Stimulated activated CD4-positive, alpha-beta T cell treated with anti-CD3 and anti-CD28 coated beads, Interleukin-2, amount 100 ng/mL, for 48 hours (primary cell): ENCODE measurements at places on chromosomes 6 and 20.
A peak's percentile ranks its signal among the peaks of the same experiment; 100 is the strongest.

GRCh38 chr6:153729189-153729588, 309.9 kb upstream of the OPRM1 start:
- no peak for DNase-seq

DNA sequence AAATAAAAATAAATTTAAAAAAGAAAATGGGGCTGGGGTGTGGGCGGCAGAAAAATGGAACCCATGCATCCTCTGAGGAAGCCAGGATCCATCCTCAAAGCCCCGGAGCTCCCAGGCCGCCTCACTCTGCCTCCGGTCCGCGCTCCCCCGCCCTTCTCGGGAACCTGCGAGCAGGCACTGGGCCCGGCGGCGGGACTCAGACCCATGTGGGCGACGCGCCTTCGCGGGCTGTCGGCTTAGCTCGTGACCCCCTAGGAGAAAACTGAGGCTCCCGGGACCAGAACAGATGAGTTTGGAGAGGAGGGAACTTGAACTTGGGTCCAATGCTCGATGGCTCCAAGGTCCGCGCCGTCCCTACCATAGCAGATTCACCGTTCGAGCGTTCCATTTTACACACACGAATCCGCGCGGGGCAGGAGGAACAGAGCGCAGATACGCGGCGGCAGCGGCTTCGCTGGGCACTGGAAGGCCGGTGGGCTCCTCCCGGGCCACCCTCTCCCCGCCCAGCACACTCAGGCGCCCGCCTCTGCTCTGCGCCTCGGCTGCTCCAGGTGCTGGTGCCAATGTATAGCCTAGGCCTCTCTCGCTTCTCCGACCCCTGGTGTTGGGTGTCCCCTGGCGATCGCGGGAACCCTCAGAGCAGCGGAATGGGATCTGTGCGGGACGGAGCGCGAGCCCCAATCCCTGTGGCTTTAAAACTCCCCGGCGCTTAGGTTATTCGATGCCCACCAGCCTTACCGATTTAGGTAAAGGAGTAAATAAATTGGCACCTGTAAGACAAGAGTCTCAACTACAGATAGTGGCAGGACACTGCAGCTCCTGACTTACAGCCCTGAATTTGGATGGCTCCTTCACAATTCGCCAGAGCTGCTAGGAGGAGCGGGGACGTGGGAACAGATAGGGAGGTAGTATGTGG, 39.2 kb downstream of the DPPA5 start:
- DNase-seq = no peak

- DNase-seq = no peak
Observed at GRCh38 chr6:35626401-35626800, 62.3 kb downstream of the FKBP5 start.

DNA sequence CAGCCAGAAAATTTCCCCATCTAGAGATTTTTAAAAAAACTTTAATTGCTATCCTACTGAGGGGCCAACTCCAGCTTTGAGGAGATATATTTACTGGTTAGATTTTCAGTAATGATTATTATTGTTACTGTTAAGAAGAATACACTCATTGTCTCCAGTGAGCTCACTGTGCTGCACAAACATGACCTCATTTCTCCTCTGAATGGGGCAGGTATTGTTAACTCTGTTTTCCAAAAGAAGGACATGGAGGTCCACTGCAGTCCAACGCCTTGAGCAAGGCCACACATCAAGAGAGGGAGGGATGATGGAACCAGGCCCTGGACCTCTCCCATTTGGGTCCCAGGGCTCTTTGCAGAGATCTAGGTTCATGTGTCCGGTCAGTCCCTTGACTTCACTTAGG, 13.9 kb upstream of the SCUBE3 start:
- no peak for DNase-seq

DNA sequence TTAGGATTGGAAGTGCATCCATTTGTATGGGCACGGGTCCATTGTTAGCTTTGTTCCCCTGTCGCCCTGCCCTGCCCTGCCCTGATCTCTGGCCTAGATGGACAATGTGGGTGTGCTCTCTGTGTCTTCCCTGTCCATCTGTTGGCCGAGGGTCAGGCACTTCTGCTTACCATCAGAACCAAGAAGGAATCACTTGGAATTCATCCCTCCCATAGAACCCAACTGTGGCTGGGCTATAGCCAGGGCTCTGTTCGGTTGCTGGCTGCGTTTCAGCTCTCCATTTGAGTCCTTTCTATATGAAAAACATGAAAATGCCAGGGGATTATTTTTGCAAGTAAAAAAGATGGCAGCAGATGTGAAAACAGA, 26.6 kb upstream of the TULP4 start:
- DNase-seq = no peak

DNA sequence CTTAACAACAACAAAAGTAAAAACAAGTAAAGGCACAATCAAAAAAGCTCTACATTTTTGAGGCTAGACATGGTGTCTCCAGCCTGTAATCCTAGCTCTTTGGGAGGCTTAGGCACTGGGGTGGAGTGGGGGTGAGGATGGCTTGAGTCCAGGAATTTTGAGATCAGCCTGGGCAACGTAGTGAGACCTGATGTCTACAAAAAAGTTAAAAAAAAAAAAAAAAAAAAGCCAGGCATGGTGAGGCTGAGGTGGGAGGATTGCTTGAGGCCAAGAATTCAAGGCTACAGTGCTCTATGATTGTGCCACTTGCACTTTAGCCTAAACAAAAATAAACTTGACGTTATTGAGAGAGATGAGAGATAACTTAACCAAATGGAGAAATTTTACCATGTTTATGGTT, 60.1 kb downstream of the QKI start:
- no peak for DNase-seq

- no peak for DNase-seq
Observed at GRCh38 chr20:34663213-34663943, 13.5 kb downstream of the PIGU start.

GRCh38 chr6:42176981-42177380, 3.8 kb downstream of the GUCA1A start:
- DNase-seq = no peak

DNA sequence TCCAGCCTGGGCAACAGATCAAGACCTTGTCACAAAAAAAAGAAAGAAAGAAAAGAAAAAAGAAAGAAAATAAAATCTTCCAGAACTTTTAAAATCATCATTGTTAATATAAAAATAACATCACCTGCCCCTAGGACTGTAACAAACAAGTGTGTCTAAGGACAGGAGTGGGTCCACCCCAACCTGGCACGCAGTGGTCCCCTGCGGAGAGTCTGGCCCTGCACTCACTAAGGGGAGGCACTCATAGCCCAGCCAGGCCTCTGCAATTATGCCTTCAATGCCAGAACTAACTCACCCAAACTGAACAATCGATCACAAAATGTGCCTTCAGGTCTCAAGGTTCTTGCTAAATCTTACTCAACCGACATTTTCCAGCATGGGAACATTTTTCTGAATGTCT, 4.8 kb downstream of the GMEB2 start:
- DNase-seq = no peak

- DNase-seq = no peak
Observed at GRCh38 chr6:136303516-136303915, 13.9 kb upstream of the BCLAF1 start.

DNA sequence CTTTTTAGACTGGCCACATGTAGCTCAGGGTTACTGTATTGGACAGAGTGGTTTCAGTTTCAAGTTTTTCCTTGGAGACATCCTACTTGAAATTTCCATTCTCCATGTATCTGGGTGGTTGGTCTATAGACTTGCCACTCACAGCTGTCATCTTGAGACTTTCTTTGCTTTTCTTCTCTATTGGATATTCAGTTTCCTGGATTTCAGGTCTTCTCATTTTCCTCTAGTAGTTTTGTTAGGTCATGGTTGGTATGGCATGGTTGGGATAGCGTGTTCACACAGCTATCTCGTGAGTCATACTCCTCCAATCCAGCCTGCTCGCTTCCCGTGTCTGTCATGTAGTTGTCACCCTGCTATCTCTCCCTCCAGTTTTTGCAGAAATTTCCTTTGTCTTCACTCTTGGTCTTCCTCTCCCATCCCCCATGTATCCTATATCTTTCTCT, 48.3 kb downstream of the PTPN1 start:
- DNase-seq = no peak

DNA sequence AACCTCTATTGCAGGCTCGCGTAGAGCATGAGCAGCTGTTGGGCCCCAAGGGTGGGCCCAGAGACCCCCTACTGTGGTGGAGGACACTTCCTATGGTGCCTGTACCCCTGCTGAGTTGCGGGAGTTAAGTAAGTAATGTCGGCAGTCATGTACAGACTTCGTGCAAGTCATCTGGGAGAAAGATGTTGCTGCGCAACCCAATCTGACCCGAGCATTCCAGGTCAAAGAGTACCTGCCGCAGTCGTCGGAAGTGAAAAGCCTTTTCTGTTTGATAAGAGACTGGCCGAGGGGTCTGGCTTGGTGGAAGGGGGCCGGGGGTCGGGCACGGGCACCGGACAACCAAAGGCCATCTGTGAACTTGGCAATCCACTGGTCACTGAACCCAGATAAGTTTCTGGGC, 44.3 kb downstream of the OR2B6 start:
- no peak for DNase-seq

- DNase-seq = no peak
Observed at GRCh38 chr6:150702675-150703074, 103.0 kb downstream of the PLEKHG1 start.

- DNase-seq = no peak
Observed at GRCh38 chr6:152062476-152062875, 255.0 kb downstream of the ESR1 start.

- DNase-seq = no peak
Observed at GRCh38 chr20:36144336-36144735, 10.2 kb upstream of the EPB41L1 start.

DNA sequence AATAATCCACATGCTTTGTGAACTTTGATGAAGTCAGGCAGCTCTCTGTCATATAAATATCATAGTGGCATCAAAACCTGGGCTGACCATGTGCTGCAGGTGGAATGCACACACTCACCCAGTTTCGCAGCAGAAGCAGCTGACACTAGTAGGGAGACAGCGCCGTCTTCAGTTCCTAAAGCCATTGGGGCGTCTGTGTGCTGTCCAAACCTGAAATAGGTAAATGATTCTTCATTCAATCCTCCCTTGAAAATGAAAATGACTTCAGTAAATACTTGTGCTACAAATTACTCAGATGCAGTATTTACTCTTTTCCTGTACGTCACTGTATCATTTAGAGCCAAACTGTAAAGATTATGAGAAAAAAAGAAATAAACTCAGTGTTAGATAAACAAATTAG, 127.5 kb downstream of the EYA4 start:
- no peak for DNase-seq

DNA sequence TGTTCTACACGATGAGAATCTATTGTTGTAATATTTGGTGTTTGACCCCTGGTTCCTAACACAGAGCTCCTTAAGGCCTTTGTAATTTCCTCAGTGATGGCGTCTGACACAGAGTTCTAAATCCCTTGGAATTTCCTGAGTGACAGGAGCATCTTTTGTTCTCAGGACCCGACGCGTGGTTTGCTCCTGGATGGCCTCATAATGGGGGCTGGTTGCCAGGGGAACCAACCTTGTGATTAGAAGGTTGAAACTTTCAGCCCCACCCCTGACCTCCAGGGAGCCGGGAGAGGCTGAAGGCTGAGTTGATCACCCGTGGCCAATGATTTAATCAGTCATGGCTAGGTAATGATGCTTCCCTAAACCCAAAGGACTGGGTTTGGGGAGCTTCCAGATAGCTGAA, 20.5 kb upstream of the ZNF133 start:
- DNase-seq = no peak

- peak; percentile 17 for DNase-seq
Observed at GRCh38 chr6:14354919-14355572, 237.5 kb downstream of the CD83 start.

- DNase-seq = no peak
Observed at GRCh38 chr6:10316373-10316721, 98.5 kb downstream of the TFAP2A start.

DNA sequence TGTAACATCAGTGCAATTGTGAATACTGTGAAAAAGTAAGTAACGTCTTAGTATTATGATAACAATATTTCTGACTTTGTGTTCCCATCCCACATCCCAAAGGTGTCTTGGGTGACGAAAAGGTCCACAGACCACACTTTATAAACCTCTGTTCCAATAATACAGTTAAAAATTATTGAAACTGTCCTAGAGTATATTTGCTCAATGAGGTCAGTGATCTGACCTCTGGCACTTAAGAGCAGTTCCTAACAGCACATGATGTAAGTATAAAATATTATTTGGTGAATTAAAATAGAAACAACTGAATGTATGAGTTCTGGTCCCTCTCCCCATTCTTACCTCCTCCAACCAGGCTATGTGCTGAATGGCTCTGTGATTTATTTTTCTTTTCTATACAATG, 566.4 kb upstream of the MMS22L start:
- DNase-seq = no peak

DNA sequence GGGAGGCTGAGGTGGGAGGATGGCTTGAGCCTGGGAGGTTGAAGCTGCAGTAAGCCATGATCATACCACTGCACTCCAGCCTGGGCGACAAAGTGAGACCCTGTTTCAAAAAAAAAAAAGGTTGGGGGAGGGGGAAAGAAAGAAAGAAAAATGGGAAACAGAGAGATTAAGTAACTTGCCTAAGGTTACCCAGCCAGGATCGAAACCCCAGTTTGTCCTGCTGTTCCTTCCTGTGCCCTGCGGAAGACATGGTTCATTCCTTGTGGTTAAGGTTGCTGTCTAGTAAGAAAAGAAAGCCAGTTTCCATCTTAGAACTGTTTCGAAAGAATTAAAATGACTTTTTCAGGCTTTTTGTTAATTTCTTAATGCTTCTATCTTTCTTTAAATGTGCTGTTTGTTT, 29.8 kb downstream of the C6orf89 start:
- DNase-seq = no peak

DNA sequence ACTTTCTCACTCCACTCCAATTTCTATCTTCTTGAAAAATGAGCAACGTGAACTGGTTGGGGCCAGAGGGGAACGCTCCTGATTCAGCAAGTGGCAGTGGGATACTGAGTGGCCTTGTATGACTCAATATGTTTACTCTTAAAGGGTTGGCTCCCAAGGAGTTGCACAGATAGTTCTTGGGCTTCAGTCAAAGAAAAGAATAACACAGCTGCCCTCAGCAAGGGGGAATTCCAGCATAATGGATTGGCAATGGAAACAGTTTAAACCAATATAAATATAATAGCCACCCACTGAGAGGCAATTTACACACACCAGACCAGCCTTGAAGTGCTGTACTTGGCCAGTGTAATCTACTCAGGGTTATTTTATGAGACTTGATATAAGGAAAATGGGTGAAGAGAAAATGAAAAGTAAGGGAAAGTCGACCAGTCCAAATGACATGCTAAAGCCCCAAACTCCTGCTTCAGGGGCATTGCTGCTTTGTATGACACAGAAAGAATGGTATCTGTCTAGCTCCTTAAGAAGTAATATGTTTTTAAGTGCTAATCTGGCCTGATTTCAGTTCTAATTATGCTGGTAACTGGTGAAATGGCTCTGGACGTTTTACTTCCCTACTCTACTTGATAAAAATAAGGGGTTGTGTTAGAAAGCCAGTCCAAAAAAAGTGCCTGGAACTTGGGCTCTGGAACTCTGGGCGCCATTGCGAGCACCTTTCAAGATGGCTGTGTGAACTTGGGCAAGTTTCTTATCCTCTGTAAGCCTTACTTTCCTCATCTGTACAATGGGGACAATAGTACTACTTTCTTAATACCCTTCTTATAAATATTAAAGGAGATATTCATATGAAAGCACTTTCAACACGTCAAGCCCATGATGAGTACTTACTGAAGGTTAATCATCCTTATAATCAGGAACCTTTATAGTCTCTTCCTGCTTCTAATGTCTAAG, 712.9 kb upstream of the MAP3K7 start:
- DNase-seq = no peak

GRCh38 chr6:159321267-159321666, 152.1 kb downstream of the FNDC1 start:
- no peak for DNase-seq
